ENCODE measurements at places on chromosomes 4 and X.

- DNase-seq = no peak
Observed at GRCh38 chrX:130082244-130083106, 27.8 kb downstream of the ELF4 start.

- peak; percentile 90 for DNase-seq
Observed at GRCh38 chrX:23901805-23902204, 5.9 kb downstream of the APOO start.

DNA sequence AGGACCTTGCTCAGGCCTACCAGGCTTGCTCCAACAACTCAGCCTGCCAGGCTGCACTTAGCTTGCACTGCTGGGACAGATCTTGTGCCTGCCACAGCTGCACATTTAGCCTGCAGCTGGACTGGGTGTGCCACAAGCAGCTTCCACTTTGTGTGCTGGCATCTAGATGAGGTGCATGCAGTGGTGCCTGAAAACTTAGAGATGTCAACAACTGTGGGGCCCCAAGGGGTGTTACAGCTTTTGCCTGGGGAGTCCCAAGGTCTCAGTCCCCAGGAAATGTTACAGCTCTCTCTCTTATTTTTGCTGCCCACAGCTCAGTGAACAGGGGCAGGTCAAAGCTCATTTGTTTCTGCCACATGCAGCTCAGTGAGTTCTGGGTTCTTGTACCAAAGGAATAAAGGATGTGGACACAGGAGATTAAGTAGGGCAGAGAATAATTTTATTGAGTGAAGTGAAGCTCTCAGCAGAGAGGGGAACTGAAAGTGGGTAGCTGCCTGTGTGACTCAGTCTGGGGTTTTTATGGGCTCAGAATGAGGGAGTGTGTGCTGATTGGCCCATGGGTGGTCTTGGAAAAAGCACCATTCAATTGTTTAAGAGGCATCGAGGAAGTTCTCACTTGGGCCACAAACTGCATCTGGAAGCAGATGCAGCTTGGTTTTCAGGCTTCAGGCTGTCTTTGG, 828.3 kb downstream of the TECRL start:
- no peak for DNase-seq

DNA sequence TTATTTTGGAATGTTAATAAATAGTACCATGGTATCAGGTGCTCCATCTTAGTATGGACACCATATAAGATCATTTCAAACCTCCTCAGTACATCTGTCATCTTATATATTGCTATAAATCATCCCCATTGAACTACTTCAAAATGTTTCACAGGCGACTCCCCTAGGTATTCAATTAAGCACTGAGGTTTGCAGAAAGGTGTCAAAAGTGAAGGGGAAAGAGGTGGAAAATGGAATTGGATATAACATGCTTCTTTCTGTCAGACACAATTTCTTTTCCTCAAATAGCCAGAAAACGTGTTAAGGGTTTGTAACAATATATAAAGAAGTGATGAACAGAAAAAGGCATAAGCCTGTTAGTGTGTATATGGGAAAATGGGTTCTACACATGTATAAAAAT, 325.5 kb downstream of the GRID2 start:
- DNase-seq = no peak

DNA sequence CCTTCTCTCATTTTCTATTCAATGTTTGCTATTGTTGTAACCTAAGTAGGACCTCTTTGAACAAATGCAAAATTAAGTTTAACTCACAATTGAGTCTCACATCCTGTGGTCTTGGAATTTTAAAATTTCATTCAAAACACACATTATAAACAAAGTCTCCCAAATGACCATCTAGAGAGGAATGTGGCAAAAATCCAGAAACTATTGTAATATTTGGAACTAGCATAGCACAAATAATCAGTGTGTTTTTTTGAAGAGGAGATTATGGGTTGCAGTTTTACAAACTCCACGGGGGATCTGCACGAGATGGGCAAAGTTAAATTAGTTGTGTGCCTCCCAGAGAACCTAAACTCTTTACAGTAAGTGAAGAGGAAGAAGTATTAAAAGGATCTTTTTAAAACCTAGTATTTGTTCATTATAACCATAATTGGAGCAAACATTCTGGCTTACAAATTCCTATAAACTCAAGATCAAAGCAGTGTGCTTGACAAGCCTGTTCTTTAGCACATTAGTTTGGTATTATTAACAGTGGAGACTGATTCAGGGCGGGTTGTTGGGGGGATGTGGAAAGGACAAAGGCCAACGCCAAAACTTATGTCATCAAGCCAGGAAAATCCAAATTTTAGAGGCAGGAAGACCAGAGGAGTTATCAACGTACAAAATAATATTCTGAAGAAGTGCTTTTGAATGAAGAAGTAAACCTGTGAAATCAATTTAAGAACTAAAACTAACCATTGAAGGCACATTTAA, 22.4 kb upstream of the RBPJ start:
- no peak for DNase-seq

GRCh38 chr4:80069837-80070731, 2.9 kb downstream of the ANTXR2 start:
- DNase-seq = no peak

DNA sequence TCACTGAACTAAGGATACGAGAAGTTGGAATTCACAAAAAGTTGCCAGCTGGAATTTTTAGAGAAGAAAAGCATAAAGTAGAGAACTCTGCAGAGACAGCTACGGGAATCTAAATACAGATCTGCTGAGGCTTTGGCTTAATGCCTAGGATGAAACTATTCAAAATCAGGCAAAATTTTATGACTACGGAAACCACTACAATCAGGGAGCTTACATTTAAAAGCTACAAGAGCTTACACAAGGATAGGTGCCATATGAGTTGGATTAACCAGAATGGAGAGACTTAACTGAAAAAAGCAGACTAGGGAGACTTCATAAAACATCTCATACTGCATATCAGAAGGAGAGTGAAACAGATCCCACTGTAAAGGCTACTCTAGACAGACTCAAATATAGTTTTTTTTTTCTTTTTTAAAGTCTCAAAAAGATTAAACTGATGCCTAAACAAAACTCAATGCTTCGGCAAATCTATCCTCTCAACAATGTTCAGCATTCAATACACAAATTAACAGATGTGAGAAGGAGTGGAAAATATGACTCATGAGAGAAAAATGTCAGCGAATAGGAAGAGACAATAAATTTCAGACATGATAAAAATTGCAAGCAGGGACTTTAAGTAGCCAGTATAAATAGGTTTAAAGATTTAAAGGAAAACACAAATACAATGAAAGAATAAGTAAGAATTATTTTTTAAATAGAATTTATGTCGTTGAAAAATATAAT, 586.1 kb downstream of the FSTL5 start:
- DNase-seq = peak; percentile 1

- no peak for DNase-seq
Observed at GRCh38 chr4:140641789-140642439, 73.2 kb upstream of the UCP1 start.

GRCh38 chrX:100408713-100409609, 1.1 kb downstream of the PCDH19 start:
- DNase-seq = no peak

GRCh38 chrX:40391662-40392061, 189.1 kb upstream of the ATP6AP2 start:
- DNase-seq = no peak

DNA sequence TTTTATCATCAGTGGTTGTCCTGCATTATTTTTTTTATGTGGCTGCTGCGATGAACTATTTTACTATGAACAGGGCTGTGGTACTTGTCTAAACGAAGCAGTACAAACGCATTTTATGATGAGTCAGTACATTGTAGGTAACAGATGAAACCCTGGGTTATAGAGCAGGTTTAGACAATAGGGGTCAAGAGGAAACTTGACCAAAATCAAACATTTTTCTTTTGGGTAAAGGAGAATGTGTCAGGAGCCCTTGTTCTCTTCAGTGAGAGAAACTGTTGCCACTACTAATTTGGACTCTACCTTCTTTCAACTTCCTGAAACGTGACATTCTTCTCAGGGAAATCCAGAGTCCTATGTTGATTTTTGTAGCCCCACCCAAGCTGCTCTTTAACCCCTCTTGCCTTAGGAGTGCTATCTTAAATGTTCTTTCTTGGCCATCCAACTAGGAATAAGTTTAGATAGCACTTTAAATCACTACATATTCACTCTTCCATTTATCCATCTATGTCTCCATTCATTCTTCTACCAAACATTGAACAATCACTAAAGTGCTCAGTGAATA, 415.8 kb upstream of the NR3C2 start:
- no peak for DNase-seq

DNA sequence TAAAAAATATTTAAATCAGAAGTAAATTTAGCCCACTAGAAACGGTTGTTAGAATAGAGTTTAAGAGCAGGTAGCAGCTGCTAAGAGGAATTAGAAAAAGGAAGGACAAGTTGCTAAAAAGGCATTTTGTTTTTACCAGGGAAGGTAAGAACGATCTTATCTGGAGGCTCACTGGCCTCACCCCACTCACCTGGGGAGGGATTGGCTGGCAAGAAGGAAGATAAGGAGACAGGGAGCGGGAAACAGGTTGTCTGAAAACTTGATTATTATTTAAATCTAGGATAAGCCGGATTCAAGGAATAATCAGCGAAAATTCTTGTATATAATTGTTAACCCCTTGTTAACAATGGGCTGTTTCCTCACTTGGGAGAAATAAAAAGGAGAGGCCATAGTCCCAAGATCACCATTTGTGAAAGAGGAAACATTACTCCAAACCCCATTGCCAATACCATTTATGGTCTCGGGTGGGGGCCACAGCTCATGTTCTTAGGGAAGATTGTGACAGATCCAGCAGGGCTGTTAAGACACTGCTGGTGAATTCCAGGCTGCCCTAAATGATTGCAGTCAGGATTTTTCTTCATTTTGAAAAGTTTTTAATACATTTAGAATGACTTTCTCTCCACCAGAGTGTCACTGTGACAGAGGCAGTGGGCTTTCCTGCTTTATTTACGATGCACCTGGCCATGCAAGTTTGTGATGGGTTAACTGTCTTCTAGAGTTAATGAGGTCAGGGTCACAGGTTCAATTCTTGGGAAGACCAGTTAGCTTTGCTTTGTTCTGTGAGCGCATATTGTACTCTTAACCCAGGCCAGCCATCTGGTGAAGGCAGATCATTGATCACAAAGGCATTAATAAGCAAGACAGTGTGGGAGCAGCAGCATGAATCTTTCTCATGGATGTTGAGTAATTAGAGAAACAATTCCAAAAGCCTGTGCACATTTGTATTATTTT, 106.6 kb downstream of the CEP135 start:
- DNase-seq = no peak

GRCh38 chr4:80202190-80202711, 4.9 kb downstream of the PRDM8 start:
- DNase-seq = peak; percentile 61

DNA sequence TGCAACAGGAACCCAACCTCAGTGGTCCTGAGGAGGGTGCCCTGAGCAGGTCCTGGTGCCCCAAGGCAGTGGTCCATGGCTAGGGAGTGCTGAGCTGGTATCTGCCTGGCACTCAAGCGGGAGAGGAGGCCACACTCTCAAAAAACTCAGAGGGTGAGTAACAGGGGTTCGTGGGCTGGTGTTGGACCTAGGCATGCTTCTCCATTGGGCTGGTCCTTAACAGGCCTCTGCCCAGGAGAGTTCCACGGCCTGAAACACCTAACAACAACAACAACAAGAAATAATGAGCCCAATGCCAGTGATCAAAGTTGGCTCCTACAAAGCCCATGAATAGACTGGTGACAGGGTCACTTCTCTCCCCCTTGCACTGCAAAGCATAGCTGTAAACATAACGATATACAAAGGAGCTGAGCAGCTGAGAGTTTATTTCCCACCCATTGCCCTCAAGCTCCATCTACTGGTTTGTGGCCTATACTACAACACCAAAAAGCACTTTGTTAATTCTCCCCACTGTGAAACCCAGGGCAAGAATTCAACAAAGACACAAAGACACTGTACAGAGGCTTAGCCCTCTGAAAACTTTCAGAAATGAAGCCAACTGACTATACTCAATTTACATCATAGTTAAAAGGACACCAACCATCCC, 736.1 kb upstream of the ADGRL3 start:
- no peak for DNase-seq

GRCh38 chr4:84837751-84838150, 128.7 kb downstream of the WDFY3 start:
- no peak for DNase-seq

DNA sequence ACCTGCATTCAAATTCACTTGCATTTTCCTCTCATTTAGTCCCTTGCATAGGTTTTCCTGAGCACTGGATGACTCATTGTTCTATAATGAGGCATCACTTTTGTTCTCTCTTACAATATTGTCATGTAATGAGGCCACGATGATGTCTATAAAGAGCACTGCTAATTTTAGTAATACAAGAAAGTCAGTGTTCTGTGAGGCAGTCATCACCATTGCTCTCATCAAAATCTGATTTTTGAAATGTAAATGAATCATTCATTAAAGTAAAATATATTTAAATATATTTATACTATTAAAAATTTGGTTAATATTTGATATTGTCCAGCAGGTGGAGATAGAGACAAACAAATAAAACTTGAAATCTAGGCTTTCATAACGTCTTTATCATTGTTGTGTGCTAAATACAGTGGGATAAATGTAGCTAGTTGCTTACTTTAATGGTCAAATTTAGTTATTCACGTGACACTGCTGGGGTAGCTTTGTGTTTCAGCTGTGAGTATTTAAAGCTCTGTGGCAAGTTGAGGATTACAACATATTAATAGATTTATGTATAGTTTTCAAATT, 15.4 kb downstream of the HMGB2 start:
- peak; percentile 40 for DNase-seq

- DNase-seq = no peak
Observed at GRCh38 chr4:89284828-89285227, 22.8 kb downstream of the GPRIN3 start.

GRCh38 chr4:101795704-101796103, 5.2 kb downstream of the BANK1 start:
- no peak for DNase-seq

DNA sequence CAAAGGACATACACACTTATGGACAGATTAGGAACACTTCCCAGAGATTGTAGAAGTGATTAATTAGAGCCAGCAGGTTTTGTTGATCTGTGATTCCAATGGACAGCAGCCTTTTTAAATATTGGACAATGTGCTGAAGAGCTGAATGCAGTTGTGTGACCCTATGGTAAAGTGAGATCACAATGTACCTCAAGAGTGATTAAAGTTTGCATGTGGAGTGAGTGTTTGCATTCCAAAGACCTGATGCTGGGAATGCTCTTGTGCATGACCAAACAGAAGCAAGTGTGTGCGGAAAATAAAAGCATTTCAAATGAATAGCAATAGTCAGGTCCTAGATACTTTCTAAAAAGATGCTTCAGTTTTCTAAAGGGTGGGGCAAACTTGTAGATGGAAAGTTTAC, 154.1 kb downstream of the BANK1 start:
- DNase-seq = no peak

DNA sequence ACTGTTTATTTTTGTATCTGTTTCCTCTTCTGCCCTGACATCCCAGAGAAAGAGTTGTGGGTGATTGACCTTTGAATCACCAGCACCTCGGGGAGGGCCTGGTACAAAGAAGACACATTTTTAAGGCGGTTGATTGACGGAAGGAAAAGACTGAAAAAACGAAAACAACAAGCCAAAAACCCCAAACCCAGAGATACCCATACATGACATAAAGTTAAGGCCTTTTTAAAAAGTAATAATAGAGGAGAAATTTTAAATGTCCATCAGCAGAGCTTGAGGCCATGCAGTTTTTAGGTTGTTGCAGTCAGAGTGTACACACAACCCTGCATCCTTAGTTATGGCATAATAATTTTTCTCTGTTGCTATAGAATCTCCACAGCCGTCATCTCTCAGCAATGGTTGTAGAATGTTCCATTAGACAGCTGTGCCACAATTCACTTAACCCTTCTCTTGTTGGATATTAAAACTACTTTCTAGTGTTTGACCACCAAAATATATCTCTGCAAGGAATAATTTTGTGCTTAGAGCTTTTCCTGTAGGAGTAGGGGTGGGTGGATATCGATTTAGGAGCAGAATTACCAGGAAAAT, 110.2 kb downstream of the GNL3L start:
- no peak for DNase-seq

All from SW480 (cell line).